KBM-7 (cell line): ENCODE measurements at places on chromosomes 6 and 20.

DNA sequence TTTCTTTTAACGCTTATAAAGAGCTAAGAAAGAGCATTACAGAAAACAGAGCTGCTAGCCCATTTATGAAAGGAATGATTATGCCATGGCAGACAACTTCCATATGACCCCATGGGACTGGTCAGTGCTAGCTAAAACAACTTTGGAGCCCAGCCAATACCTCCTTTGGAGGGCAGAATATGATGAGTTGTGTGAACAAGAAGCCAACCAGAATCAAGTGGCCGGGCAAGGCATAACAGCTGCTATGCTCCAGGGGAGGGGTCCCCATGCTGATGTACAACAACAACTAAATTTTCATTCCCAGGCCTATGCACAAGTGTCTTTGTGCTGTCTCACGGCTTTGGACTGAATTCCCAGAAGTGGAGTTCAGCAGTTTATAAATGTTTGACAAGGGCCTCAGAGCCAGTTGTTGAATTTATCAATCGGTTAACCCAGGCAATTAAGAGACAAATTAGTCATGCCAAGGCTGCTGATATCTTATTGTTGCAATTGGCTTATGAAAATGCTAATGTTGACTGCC is 65.0 kb upstream of the ASCC3 start:
- DNase-seq, result no peak

- no peak for DNase-seq
Measured at GRCh38 chr6:5469101-5469846, 208.0 kb downstream of the FARS2 start.

DNA sequence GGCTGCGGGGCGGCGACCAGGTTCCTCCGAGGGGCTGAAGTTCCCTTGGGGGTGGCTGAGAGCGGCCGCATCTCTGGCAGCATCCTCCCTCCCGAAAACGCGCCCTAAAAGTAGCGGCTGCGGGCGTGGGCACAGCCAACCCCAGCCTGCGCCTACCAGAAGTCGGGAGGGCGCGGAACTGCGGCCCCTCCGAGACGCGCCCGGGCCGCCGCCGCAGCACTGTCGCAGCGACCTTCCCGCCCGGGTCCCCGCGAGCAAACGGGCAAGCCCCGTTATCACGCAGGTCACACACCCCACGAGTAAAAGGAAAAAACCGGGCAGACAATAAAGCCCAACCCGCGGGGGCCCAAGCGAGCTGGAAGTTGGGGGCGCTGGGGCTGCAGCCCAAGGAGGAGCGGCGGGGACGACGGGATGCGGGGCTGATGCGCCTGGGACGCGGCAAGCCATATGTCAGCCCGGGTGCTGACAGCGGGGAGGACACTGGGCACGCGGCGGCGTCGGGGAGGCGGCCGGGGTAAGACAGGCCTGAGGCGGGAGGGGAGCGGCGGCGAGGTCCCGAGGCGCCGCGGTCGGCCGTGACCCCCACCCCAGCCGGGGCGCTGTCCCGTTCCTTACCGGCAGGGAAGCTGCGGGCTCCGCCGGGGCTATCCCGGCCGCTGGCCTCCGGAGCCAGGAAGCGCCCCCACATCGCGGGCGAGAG is 659 bp downstream of the CEP85L start:
- peak; percentile 62 for DNase-seq

DNA sequence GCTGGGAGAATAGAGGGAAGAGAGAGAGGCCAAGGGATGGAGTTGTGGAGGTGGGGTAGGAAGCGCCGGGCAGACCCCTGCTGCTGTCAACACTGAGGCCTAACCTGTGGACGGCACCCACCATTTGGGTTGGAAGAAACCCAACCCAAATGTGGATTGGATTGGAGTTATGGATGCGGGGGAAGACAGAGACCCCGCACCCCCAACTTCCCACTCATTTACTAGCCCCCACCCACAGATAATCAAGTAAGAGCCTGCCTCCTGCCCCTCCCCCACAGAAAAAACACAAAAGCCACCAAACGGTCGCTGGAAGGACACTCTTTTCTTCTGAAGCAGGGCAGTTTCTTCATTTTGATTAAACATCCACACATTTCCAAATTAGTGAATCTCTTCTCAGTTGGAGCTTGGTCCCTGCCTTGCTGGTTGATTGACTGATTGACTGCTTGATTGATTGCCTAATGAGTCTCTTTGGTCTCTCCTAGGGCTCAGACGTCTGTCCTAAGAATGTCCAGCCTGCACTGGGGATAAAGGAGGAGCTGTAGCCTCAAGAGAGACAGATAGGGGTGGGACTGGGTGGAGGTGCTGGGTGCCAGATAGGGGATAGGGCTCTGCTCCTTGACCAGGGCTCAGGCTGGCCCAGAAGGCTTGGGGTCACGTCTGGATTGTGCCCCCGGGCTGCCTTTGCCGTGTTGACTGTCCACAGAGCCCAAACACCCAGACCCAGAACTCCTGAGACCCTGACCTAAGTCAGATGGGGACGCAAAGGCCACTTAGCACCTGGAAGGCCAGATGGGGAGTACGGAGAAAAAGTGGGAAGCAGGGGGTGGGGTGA is 74.9 kb upstream of the FOXP4 start:
- no peak for DNase-seq

GRCh38 chr6:122839906-122840305 is 50.8 kb downstream of the SMPDL3A start:
- DNase-seq, result no peak

- DNase-seq, result no peak
Measured at GRCh38 chr6:21767891-21768648, 174.5 kb downstream of the SOX4 start.

- no peak for DNase-seq
Measured at GRCh38 chr6:75818098-75818855, 69.2 kb downstream of the MYO6 start.

DNA sequence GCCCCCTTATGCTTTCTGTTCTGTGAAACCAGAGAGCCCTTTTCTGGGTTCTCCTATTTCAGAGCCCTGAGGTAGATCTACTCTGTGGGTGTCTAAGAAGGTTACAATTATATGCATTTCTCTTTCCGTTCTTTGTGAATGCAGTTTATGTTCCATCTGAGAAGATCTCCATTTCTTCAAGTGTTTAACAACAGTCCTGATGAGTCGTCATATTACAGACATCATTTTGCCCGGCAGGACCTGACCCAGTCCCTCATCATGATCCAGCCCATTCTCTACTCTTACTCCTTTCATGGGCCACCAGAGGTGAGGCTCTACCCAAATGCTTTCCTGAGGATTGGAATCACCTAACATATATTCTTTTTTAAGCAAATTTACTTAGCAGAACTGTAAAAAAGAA is 18.8 kb upstream of the SMIM26 start:
- no peak for DNase-seq

- DNase-seq, result no peak
Measured at GRCh38 chr6:42688281-42688680, 34.1 kb downstream of the PRPH2 start.

DNA sequence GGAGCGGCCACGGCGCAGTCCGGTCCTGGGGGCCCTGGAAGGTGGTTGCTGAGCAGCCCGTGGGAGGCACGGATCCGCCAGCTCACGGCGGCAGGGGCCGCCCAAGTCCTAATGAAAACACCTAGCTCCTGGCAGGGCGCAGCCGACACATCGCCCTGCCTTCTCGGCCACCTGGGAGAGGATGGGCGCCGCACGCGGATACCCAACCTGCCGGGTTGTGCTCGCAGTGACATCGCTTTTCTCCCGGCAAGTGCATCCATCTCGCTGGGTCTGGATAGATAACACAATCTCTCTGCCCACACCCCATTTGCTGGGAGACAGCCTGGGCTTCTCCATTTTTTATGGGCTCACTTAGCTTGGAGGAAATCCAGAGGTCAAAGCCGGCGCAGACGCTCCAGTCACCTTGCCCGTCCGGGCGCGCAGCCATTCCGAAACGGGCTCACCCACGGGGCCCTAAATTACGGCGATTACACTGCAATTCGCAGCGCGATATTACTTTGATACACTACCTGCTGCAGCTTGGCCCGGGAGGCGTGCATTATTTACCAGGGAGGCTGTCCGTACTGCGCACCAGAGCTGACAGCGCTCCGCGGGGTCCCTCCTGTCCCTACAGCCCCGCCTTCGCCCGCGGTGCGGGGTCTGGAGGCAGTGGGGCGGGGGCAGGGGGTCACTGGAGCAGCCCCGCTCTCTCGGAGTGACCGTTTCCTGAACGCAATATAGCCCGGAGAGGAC is 36.2 kb upstream of the CCDC167 start:
- DNase-seq, result no peak

DNA sequence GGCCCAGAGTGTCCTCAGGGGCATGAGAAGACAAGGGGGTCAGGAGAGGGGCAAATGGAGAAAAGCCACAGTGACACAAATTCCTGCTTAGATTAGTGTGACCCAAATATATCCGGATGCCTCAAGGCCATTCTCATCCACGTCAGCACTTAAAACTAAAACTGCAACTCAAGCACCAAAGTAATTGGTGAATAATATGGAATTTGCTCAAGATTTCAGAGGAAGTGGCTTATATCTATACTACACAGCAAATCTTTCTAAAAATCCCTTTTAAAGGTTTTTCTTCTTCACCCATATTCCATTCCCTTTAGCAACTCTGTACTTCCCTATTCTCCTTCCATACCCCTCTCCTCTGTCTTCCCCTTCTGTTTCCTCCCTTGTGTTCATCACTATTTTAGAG is 15.2 kb downstream of the DEF6 start:
- no peak for DNase-seq

- DNase-seq, result no peak
Measured at GRCh38 chr6:154041001-154041400, 2.0 kb downstream of the OPRM1 start.

DNA sequence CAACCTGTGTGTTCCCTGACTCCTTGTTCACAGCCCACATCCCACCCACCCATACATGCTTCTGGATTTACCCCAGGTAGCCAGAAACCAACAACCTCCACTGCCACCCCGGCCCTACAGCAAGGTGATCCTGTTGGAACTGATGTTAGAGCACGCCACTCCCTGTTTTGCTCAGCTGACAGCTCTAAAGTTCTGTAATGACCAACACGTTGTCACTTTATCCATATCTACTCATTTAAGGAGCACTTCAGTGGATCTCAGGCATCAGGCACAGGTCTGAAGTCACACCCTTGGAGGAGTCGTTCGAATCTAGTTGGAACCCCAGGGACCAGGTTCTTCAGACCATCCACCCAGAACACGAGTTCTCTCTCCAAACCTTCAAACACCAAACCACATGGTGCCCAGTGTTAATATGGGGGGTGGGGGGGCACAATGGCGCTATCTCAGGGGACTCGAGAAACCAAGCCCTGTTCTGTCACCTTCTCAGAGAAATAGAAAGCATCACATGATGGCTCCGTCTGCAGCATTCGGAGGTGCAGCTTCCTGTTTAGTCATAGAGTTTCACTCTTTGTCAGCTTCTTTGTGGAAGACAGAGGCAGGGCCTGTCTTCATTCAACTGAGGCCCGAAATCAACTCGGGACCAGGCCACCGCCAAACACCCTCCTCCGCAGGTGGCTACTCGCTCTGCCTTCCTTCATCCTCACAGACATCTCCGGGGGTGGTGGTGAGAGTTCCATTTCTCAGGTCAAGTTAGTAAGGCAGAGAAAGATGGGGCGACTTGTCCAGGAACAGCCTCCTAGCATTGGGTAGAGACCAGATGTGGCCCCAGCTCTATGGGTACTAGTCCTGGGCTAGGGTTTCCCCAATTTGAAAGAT is 142.2 kb downstream of the NFATC2 start:
- DNase-seq, result no peak

- peak; percentile 66 for DNase-seq
Measured at GRCh38 chr6:28910901-28911690, 12.7 kb downstream of the TRIM27 start.

GRCh38 chr6:111789598-111789997 is 83.7 kb downstream of the FYN start:
- DNase-seq, result no peak

- no peak for DNase-seq
Measured at GRCh38 chr6:81693266-81693665, 59.2 kb downstream of the TENT5A start.

DNA sequence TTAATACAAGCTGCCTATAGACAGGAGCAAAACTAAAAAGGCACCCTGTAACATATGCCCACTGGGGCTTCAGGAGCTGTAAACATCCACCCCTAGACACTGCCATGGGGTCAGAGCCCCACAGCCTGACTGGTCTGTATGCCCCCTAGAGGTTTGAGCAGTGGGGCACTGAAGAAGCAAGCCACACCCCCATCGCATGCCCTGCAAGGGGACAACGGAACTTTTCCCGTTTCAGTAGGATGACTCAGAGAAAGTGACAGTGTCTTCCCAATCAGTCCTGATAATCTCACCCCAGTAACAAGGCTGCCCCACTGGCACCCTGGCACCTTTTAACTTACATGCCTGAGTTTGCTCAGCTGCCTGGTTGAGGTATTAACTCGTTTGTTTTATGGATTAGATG is 35.9 kb downstream of the BEND3 start:
- DNase-seq, result no peak

DNA sequence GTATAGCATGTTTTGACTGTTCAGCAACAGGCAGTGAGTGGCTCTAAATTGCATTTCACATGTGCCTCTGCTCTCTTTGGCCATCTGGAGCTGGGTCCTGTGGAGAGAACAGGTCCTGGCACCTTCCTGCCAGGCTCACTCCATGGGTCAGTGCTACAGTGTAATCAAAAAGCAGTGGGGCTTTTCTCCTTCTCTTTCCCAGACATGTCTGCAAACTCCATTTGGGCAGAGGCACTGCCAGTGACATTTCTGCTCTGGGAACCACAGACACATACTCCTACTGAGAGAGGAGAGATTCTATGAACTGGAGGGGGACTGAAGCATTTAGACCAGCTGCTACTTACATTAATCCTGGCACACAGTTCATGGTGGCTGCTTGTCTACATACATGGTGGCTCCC is 68.3 kb upstream of the TRAF3IP2 start:
- DNase-seq, result no peak

DNA sequence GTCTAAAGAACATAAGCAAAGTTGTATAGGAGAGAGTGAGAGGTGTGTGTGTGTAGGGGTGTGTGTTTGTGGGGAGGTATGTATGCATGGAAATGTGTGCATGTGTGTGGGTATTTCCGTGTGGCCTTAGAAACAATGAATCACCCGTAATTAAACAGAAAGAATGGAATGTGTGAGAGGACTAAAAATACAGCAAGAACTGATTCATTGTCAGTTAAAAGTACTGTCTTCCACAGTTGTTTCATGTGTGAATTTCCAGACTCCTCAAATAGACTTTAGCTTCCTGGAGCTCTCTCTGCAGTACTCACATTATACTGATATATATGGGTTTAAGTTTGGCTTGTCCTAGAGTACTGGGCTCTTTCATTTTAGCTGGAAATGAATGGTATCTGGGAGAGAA is 145.7 kb downstream of the RIMS1 start:
- DNase-seq, result no peak

DNA sequence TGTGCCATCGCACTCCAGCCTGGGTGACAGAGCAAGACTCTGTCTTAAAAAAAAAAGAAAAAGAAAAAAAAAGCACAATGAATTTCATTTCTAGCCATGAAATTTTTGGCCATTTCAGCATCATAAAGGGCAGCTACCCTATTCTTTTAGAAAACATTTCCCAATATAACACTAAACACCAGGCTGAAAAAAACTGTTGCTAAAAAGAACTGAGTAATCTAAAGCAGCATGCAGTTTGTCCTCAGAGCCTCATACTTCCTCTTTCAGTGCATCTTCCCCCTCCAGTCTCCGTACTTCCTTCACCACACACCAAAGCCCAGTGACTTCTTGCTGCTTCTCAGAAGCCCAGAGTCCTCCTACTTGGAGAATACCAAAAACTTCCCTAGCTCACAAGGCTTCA is 5.6 kb upstream of the IFNGR1 start:
- DNase-seq, result peak; percentile 91

GRCh38 chr6:45474376-45474775 is 96.6 kb upstream of the SUPT3H start:
- no peak for DNase-seq

- no peak for DNase-seq
Measured at GRCh38 chr20:34883087-34883688, 6.8 kb downstream of the ACSS2 start.
